ENCODE measurements at places on chromosomes 11 and 22.
A peak's percentile ranks its signal among the peaks of the same experiment; 100 is the strongest.

DNA sequence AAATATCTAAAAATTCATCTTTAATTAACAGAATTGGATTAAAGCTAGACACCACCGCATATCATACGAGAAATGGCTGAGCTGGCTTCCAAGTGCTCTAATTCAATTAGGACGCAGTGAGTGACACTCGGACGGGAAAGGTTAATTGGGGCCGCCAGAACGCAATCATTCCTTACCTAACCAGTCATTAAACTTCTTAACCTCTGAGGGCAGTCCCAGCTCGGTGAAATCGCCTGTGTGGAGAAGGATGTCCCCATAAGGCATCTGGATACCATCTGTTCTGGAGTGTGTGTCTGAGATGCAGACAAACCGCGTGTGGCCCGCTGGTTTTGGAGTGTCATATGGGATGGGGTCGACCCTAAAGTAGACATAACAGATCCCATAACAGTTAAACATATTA lies 50.3 kb downstream of the MPPED2 start:
- DNase-seq, result no peak

GRCh38 chr11:94924612-94925011 lies 48.7 kb downstream of the CWC15 start:
- DNase-seq, result no peak

GRCh38 chr11:13064593-13064992 lies 55.5 kb downstream of the RASSF10 start:
- DNase-seq, result no peak

GRCh38 chr22:32665676-32666075 lies 135.8 kb upstream of the TIMP3 start:
- no peak for DNase-seq

- DNase-seq, result peak; percentile 73
Measured at GRCh38 chr11:46363455-46364005, 16.3 kb downstream of the DGKZ start.

GRCh38 chr11:60910281-60910687 lies 3.7 kb upstream of the TMEM109 start:
- DNase-seq, result no peak

DNA sequence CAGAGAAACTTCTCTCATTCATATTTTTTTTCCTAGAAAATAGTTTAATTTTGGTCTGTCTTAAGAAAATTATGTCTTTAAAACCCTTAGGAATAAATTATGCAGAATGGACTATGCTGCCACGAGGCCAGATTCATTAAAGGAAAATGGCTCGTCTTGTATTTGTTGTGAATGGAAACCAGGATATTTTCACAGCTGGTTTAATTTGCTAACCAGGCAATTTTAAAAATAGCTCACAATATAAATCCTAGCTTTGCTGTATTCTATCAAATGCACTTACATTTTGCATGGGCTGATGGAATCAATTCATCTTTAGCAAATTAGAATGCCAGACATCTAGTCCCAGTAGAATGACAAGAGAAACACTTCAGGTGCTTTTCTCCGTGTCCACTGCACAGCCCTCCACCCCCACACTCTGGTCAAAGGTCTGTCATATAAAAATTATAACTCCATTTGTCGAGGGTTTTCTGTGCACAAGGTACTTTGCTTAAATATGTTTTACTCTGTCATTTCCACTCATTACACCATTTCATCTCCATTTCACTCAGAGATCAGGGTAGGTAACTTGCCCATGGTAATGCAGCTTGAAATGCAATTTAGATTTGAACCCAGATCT lies 20.3 kb upstream of the TNRC6B start:
- no peak for DNase-seq

- no peak for DNase-seq
Measured at GRCh38 chr11:35035894-35036408, 103.0 kb upstream of the CD44 start.

DNA sequence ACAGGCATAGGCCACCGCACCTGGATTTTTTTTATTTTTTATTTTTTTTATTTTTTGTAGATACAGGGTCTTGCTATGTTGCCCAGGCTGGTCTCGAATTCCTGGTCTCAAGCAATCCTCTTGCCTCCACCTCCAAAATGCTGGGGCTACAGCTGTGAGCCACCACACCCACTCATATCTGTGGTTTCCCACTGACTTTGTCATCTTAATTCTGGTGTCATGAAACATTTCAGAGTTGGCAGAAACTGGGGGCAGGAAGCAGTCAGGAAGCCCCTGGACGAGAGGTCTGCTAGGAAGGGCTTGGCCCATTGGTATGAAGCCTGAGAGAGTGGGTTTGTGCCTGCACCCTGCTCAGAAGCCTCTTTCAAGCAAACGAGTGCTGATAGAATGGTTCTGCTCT lies 49.1 kb downstream of the COMMD9 start:
- DNase-seq, result no peak

DNA sequence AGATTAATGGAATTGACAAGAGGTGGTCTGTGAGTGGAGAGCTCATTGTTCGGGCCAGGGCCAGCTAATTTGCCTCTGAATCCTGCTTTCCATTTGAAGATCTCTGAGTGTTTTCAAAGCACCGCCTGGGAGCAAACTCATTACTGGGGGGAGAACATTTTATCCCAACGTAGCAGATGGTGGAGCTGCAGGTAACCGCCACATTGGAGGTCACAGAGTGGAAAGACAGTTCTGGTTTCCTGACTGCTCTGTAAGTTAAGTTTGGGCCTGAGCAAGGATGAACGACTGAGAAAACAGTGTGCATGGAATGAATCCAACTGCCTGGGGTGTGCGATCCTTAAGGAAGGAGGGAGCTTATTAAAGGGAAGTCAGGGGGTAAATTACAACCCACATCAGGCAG lies 30.5 kb downstream of the LMO2 start:
- no peak for DNase-seq

DNA sequence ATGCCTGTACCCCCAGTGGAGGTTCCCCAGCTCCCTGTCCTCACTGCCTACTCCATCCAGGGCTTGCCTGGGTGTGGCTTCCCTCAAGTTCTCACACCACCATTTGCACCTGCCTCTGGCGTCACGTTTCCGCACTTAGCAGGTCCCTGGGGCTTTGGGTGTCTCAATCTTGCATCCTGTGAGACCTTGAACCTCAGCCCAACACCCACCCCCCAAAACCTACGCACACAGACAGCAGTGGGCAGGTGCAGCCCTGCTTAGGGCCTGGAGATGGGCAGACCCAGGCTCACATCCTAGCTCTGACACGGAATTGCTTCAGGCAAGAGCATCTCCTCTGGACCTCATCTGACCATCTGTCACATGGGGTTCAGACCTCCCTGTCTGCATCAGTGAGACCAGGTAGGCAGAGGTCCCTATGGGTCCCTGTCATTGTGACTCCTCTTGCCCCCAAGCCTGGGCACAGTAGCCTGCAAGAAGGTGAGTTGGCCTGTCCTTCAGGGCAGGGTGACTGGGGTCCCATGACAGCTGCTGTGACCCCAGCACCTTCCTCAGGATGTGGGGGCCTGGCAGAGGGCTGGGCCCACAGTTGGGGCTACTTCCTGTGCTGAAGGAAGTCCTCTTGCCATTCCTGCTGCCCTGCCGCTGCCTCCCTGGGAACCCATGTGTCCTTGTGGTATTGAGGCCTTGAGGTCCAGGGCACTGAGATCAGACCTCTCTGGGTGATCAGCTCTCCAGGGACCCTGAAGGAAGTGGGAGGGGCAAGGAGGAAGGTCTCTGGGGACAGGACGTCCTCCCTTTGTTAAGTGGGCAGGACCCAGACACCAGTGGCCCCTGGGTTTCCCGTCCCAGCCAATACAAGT lies 2.0 kb downstream of the SIPA1 start:
- no peak for DNase-seq

- no peak for DNase-seq
Measured at GRCh38 chr11:74024261-74025029, 15.6 kb upstream of the UCP3 start.

- DNase-seq, result no peak
Measured at GRCh38 chr11:119993722-119994121, 144.2 kb downstream of the TRIM29 start.

- no peak for DNase-seq
Measured at GRCh38 chr22:39277142-39277607, 32.4 kb upstream of the PDGFB start.

DNA sequence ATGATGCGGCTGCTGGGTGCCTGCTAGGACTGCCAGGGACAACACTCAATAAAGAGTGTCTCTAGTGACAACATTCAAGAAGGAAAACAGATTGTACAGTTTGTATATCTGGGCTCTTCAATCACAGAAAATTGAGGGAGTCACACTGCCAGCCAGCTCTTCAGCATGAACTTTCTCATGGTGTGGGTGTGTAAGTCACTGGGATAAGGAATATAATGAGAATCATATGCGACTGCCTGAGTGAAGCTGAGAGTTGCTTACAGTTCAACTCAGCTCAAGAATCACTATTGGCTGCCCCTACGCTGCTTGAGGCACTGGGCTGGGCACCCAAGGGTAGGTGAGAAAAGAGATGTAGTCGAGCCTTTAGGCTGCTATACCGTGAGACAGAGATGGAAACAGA lies 328.1 kb upstream of the PITPNB start:
- DNase-seq, result no peak

GRCh38 chr11:86514453-86514852 lies 139.8 kb downstream of the CCDC81 start:
- DNase-seq, result no peak

DNA sequence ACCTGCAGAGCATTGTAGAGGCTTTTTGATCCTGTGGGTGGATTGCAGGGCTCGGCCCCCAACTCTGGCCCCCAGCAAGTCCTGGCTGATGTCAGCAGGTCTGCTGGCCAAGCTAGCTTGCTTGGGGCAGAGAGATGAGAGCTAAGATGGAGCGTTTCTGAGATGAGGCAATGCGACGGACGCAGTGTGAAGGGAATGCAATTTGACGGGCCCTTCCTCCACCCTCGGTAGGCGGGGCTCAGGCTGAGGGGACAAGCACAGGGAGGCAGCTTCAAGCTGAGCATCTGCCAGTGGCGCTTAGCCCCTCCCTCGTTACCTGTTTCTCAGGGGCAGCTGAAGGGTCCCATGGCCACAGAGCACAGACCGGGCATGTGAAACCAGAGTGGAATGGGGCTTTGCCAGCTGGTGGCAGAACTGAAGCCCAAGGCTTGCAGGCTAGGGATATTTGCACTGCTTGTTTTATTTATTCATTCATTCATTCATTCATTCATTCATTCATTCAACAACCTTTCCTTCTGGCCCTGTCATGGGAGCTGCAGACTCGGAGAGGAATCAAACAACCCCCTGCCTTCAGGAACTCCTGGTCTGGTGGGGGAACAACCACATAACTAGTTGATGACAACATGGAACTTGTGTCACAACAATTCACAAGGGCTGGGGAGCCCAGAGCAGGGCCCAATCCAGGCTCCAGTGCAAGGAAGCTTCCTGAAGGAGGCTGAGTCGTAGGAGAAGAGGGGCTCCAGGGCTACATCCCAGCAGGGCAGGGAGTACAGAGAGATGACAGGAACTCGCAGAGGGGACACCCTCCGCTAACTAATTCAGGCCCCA lies 66.8 kb downstream of the THAP12 start:
- no peak for DNase-seq

- no peak for DNase-seq
Measured at GRCh38 chr11:36818410-36818809, 220.4 kb upstream of the RAG2 start.

DNA sequence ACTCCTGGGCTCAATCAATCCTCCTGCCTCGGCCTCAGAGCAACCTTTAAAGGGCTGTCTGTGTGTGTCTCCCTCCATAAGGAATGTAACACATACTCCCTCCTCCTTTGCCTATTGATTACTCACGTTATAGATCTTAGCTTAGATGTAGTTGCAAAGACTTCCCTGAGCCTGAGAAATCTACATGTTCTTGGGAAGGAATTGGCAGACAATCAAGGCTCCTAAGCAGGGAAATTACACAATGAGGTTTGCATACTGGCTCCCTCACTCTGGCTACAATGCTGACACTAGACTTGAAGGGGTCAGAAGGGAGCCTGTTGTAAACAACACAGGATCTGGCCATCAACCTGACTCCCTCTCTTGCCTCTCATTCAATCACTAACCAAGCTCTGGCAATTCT lies 5.2 kb upstream of the OLFML1 start:
- DNase-seq, result no peak

DNA sequence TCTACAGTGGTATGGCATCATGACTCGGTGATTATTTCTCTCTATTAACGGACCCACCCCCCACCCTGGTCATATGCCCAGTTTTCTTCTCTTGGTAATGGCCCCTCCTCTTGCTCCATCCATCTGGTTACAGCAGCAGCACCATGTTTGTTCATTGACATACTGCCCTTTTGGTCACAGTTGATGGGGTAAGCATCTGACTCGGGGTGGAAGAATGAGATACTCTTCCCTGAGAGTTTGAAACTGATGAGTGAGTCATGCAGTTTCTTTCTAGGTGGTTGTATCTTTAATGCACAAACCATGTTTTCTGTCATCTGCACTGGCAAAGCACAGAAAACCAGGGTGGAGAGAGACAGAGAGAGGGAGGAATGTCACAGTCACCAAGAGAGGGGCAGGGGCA lies 126.0 kb downstream of the SYN3 start:
- no peak for DNase-seq
